ENCODE measurements at places on chromosomes 5 and 9. TPM values are rescaled to one million over a fixed set of nuclear protein-coding genes. Genes with fewer than 3 reads are reported as not detected.

GRCh38 chr9:117720555-117720954, 16.4 kb downstream of the TLR4 start:
- DNase-seq: no peak

Gene AJM1
- 1.7 TPM for total RNA-seq

- no peak for DNase-seq
Measured at GRCh38 chr9:34589636-34590380, at the start of gene CNTFR. TSS of gene CNTFR (minus strand) at chr9:34589724. CDS start at chr9:34568981, 20,743 bp downstream.

DNA sequence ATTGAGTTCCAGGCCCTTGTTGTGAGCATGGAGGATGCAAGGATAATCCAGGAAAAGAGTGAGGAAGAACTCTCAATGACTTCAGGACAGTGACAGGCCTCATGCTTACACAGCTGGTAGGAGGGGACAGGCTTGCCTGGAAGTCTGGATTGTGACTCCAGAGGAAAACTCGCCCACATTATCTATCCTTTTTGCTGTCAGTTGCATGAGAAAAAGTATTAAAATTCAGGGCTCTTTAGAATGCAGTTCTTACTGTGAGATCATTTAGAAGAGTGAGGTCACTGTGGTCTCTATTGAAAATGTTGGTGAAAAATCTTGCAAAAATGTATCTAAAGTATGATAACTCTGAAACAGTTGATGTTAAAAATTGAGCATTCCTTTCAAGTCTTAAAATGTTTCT, 30.5 kb downstream of the NTRK2 start:
- DNase-seq: no peak

- no peak for DNase-seq
Measured at GRCh38 chr5:124919076-124919475, 172.6 kb upstream of the ZNF608 start.
